OCI-M1 (cell line): ENCODE measurements at places on chromosomes 1 and 21.

DNA sequence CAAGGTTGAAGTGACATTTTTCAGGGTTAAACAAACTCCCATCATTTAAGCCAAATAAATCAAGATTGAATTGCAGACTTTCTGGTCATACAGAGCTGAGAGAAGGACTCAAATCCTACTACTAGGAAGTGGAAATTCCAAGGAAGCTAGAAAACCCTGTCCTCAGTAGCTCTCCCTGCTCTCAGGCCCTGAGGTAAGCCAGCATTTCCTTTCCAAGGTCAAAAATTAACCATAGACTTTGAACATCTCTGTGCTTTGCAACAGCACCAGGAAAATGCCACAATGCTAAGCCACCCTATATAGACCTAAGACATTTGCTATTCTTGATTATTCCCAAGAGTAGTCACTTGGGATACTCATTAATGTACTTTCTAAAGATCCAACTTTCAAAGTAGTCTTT lies 45.1 kb downstream of the LUZP1 start:
- DNase-seq, result no peak

- DNase-seq, result no peak
Observed at GRCh38 chr21:35587841-35588380, 472.4 kb downstream of the SETD4 start.

DNA sequence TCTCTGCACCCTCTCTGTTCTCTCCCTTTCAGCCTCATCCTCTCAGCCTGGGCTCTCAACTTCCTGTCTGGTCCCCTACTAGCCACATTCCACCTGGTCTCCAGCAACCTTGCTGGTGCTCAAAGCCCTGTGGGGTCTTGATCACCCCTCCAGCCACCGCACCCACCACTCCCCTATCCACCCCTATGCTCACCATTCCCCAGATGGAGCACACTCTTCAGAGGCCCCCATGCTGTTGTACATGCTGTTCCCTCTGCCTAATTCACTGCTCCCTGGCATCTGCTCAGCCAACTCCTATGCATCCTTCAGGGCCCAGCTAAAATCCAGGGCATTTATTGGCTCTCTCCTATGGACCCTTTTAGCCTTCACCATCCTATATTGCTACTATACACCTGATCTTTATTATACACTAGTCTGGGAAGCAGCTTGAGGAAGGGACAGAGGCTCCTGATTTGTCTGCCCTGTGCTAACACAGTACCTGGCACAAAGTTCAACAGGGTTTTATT lies 81.0 kb downstream of the GLIS1 start:
- DNase-seq, result no peak

DNA sequence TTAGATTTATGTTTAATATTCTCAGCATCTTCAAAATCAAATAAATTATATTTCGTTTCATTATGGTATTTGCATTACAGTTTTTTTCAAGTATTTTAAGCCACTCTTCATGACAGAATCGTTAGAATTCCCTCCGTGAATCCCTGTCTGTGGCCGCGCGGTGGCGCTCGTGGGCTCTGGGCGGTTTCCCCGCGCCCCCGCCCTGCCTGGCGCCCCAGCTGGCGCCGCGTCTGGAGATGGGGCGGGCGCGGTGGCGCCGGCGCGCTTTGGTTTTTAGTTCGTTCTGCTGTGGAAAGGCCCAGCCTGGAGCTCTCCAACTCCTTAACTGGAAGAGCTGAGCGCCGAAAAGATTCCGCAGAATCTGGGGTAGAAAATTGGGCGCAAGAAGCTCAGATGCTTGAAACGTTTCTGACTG lies 25.7 kb downstream of the PRMT2 start:
- no peak for DNase-seq

- no peak for DNase-seq
Observed at GRCh38 chr1:29547300-29547699, 311.0 kb downstream of the PTPRU start.

DNA sequence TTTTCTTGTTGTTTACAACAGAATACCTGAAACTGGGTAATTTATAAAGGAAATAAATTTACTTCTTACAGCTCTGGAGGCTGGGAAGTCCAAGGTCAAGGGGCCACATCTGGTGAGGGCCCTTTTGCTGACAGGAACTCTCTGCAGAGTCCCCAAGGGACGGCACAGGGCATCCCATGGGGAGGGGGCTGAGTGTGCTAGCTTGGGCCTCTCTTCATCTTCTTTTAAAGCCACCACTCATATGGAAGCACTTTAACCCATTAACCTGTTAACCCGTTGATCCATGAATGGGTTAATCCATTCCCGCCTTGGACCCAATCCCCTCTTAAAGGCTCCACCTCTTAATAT lies 76.3 kb downstream of the OBSCN start:
- DNase-seq, result no peak

- no peak for DNase-seq
Observed at GRCh38 chr1:216894494-216894893, 171.3 kb upstream of the ESRRG start.

DNA sequence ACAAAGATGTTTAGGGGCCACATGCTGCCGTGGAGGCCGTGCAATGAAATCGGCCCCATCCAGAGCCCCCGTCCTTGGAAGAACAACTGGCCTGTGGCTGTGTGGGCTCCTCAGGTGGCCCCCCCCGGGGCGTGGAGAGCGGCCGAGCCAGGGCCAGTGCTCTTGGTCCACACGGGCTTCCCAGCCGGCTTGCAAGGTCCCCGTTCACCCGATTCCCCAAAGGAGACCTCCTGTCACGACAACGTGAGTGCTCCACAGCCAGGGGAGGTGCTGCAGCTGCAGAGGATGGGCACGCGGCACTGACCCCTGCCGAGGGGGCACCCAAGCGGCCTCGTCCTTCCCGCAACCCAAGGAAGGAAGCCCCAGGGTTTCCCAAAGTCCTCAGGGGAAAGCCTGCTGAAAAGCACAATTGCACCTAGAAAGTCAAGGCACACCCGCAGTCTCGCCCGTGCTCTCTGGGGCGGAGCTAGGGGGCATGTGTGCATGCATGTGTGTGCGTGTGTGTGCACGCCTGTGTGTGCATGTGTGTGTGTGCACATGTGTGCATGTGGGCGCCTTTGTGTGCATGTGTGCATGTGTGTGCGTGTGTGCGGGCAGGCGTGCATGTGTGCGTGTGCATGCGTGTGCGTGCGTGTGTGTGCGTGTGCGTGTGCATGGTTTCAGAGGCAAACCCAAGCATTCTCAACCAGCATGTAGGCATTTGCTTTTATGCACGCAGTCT lies 48.2 kb downstream of the SLX9 start:
- no peak for DNase-seq

GRCh38 chr1:179938752-179939151 lies 15.9 kb upstream of the CEP350 start:
- peak; percentile 62 for DNase-seq

DNA sequence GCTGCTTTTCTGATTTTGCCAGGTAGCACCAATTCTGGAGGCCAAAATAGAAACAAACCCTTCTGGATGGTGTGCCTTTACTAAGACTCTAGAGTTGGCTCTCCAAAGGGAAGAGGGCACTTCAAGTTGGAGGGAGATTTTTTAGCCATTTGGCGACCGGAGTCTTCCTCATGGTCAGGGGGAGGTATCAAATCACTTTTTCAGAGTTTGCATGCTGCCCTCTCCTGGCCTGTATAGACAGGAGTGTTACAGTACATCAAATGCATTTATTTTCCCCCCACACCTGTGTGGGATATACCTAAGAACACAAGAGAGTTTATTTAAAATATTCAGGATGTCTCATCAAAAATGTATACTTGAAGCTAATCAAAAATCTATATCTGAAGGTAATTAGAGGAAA lies 3.2 kb downstream of the GREM2 start:
- DNase-seq, result peak; percentile 37

DNA sequence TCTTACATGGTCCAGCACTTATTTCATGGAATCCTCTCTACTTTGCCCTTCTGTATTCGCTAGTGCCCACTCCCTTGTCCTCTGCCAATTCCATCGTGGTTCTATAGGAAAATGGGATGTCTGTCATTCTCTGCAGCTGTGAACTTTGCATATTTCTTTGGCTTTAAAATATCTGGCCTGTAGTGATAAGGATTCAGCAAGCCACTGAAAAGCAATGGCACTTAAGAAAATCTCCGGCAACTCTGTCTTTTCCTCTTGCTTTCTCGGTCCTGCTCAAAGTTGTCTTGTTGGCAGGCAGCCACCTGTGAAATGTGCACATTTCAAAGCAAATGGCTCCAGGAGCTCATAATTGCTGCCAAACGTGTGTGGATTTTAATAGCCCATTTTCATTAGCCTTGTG lies 91.8 kb downstream of the CHD1L start:
- DNase-seq, result peak; percentile 74

- DNase-seq, result no peak
Observed at GRCh38 chr1:61101536-61101935, 19.2 kb downstream of the NFIA start.

GRCh38 chr1:95276429-95276828 lies 42.4 kb downstream of the RWDD3 start:
- DNase-seq, result no peak

GRCh38 chr1:27719286-27720251 lies 6.2 kb upstream of the FAM76A start:
- peak; percentile 34 for DNase-seq

DNA sequence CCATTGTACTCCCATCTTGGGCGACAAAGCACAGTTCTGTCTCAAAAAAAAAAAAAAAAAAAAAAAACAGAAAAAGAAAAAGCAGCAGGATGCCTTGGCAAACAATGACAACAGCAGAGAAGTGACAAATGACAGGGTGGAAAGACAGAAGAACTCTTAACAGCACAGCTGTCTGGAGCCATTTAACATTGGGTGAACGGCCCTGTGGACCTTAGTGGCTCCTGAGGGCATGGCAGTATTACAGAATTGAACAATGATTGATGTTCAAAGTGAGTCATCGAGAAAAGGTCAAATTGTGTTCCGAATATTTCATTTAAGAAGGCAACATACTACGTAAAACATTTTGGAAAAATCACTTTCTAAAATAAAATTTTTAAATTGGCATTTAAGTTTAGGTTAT lies 30.0 kb downstream of the DNASE2B start:
- no peak for DNase-seq

GRCh38 chr1:38690790-38691449 lies 168.7 kb downstream of the RRAGC start:
- no peak for DNase-seq

GRCh38 chr1:20185834-20186782 lies at the start of the genes PLA2G2C and UBXN10:
Gene PLA2G2C, minus strand, starts transcription at chr1:20186518. Its CDS starts 9,155 bp downstream, at chr1:20177363.
Gene UBXN10, plus strand, starts transcription at chr1:20186096. Its CDS starts 4,466 bp downstream, at chr1:20190562.
- peak; percentile 91 for DNase-seq

- peak; percentile 60 for DNase-seq
Observed at GRCh38 chr1:38076038-38076437, 29.4 kb upstream of the POU3F1 start.

DNA sequence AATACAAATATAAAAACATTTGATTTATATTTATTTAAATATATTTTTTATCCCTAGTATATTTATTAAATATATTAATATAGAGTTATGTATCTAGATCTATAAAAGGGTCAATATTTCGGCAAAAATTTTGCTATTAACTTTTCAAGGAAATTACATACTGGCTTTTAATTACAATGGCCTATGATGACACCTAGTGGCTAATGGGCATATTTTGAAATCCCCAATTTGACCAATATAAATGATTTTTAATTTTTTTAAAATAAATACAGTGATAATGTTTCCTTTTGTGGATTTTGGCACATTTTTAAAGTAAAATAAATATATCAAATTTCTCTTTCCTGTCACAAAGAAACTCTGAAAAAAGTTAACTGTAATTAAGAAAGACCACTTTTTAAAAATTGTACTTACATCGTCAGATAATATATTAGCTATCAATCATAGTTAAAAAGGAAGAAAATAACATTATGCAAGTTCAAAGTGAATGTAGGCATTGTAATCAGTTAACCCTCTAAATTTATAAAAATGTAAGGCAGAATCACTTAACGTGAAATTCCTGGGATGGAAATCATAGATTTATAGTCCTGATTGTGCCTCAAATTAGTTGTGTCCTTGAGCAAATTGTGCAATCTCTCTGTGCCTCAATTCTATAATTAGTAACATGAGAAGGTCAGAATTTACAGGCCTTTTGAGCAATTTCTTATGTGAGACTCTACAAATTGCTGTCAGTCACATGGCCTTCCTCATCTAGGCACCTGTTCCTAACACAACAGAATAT lies 25.6 kb upstream of the RGS13 start:
- peak; percentile 63 for DNase-seq

- peak; percentile 98 for DNase-seq
Observed at GRCh38 chr1:26541816-26542711, 12.5 kb downstream of the RPS6KA1 start.

GRCh38 chr1:20125100-20125499 lies 5.8 kb upstream of the PLA2G2D start:
- DNase-seq, result peak; percentile 14

GRCh38 chr1:152537496-152537895 lies 23.2 kb downstream of the CRCT1 start:
- DNase-seq, result no peak

GRCh38 chr1:161091796-161092507 lies 2.6 kb upstream of the NECTIN4 start:
- no peak for DNase-seq

DNA sequence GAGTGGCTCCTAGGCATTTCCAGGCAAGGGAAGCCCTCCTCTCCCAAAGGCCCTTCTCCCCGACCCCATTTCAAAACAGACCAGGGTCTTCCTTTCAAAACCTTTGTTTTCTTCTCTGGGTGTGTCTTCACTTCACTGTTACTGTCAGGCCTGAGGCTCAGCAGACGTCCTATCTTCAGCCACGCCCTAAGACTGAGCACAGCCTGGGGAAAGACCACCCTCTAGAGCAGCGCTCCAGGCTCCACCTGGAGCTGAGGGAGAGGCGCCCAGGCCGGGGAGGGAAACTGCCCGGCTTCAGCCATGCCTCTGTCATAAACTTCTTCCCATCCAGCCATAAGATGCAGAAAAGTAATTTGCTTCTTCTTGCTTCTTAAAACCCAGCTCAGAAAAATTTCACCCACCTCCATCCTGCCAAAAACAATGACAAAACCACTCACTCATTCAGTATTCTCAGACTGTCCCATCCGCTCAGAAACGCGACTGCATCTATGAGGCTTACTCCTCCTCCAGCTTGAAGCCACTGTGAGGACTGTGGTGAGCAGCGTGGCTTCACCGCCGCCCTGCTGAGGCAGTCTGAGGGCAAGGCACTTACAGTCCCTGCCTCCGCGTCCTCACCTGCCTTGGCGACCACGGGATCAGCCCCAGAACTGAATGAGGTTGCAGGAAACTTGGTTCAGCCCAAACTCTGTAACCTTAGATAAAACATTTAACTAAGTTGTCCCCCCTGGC lies 36.1 kb downstream of the VN1R5 start:
- DNase-seq, result no peak

- DNase-seq, result no peak
Observed at GRCh38 chr1:181119093-181119989, 30.8 kb downstream of the IER5 start.

GRCh38 chr1:51313961-51314777 lies 16.2 kb downstream of the TTC39A start:
- no peak for DNase-seq

DNA sequence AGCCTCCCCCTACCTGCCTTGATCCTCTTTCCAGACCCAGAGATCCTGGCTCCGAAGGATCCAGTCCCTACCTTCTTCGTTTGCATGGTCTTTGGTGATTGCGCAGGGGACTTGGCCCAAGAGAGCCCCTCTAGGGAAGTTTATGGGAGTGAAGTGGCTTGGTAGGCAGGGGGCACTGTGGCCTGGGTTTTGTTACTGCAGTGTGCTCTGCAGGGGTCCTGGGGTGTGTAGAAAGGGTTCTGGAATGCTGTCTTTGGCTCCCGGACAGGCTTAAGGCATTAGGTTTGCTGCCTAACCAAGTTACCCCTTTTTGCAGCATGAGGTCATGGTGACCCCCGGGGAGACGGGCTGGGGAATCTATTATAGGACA lies 3.8 kb downstream of the ATP8B2 start:
- no peak for DNase-seq

- DNase-seq, result peak; percentile 81
Observed at GRCh38 chr1:35451125-35451528, 106.1 kb downstream of the KIAA0319L start.
